ENCODE measurements at places on chromosomes 2 and 18.
A peak's percentile ranks its signal among the peaks of the same experiment; 100 is the strongest.

DNA sequence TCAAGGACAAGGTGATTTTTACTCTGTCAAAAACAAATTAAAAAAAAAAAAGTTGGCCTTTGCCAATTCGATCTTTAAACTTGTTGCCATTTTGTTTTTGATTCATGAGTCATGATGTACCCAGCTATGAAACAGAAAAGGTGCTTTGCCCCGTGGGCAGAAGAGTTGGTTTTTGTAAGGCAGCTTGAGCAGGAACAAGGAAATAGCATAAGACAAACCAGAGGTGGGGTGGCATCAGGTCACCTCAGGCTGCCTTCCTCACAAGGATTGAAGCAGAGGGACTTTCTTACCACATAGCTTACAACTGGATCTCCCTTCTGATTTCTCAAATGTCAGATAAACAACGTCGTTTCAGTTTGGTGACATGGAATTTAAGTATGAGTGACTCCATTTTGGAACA, 123.8 kb downstream of the ARL4C start:
- DNase-seq = no peak

DNA sequence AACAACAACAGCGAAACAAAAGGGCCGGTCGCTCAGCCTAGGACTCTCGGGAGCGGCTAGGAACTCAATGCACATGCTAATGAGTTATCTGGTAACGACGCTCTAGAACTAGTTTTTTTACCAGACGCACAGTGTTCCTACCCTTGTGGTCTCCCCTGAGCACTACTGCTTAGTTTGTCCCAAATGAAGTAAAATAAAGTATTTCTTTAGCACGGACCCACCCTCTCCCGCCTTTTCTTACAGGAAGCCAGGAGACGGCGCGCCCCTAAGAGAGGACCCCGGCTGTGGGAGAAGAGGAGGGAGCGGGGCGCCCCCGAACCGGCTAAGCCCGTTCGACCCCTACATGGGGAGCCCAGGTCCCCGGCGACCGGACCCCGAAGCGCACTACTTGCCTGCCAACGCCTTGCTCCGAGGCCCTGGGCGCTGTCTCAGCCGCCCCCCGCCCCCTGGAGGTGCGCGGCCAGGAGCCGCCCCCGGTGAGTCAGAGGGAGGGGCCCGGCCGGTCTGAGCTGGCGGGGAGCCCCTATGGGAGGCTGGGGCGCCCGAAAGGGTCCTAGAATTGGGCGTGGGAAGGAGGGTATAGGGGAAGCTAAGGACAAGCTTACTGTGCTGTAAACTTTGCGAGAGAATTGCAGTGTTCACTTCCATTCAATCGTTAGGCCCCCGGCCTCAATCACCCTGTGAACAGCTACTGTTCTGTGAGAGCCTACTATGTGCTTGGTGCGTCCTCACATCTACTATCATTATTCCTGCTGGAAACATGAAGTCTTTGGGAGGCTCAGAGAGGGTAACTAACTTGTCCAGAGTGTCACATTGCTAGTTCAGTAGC, 3.6 kb upstream of the CAPG start:
- no peak for DNase-seq

DNA sequence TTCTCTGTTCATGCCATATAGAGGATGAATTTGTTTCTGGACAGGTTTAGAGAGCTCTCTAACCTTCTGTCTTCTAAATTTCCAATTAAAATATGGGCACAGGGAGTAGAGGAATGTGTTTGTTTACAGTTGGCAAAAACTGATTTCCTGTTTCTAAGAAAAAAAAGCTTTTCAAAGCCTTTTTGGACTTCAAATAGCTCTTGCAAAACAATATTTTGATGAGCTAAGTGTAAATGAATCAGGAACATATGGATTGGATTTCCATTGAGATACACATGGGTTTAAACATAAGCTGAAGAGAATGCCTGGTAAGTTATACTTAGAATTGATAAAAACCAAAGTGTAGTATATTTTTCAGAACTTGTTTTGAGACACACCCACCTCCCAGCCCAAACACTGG, 677.5 kb downstream of the NYAP2 start:
- no peak for DNase-seq

GRCh38 chr2:12317814-12318426, 398.8 kb upstream of the TRIB2 start:
- DNase-seq = peak; percentile 83

DNA sequence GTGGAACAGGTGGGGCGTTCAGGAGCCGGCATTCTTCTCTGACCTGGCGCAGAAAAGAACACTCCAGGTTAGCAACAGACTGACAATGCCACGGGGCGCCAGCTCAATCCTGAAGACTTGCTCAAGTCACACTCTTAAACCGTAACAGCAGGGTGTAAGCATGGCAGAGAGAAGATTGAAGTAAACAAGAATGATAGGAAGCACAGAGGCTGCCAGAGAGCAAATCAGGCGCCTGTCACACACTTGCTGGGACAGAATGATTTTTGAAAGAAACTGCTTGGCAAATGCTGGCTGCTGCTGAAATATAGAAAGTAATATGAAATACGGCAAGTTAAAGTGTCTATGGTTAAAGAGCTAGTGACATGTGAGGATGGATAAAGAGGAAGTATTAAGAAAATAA, 80.5 kb downstream of the MEP1B start:
- DNase-seq = no peak

GRCh38 chr2:66460031-66460430, 25.1 kb downstream of the MEIS1 start:
- DNase-seq = no peak

- no peak for DNase-seq
These were observed 118.7 kb downstream of the KLHL29 start for GRCh38 chr2:23503682-23504081.

- no peak for DNase-seq
These were observed 43.6 kb upstream of the PTMA start for GRCh38 chr2:231664727-231665126.

- DNase-seq = no peak
These were observed 55.6 kb downstream of the PKP4 start for GRCh38 chr2:158512323-158512722.

Measured in brain microvascular endothelial cell (primary cell).